ENCODE measurements at places on chromosomes 16 and 17.

DNA sequence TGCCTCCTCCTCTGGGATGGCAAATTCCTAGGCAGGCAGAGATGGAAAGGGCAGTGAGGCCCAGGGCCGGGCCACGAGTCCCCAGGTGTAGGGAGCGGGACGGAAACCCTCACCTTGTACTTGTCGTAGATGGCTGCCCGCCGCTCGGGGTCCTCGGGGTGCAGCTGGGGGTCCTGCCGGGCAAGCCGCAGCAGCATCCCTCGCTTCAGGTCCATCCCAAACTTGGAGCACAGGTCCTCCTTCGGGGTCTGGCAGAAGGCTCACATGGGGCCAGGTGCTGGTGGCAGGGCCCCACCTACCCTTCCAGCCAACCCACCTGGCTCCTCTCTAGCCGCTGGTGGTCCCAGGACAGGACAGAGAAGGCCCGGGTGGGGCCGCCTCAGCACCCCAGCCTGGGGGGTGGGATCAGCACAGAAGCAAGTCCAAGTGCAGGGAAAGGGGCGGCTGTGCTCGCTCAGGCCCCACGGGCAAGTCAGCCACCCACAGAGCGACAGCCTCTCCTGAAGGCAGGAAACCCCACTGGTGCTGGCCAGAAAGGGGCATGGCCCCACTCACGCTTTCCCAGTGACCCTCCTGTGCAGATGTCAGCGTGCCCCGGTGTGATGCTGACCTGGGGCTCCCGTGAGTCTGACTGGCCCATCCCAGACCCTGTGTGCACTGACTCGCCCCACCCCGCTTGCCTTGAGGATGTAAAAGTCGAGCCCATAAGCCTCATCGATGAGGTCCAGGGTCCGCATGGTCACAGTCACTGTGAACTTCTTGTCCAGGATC, 1.8 kb downstream of the MRPL28 start:
- no peak for DNase-seq

GRCh38 chr16:50478773-50479149, 69.4 kb upstream of the NKD1 start:
- no peak for DNase-seq

DNA sequence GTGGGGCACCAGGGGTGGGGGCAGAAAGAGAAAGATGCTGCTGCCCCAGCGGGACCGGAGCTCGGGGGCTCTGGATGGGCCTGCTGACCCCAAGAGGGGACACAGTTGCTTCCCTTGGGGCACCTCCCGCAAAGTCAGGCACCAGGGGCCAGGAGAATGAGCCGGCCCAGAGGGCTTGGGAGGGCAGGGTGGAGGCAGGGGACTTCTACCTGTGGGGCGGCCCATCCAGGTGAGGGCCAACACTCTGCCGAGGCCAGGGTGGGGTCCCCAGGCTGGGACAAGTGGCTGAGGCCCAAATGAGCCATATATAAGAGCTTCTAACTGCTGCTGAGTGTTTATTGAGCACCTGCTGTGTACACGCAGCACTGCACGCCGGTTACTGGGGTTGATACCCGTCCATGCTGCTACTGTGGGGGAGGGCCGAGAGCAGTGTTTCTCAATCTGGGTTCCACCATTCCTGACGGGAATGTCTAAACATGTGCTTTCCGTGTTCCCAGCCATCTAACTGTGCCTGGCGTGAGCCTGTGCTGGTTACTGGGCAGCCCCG, 211.7 kb upstream of the GSE1 start:
- DNase-seq = no peak

GRCh38 chr16:89536886-89537548, 23.5 kb upstream of the RPL13 start:
- DNase-seq = no peak

DNA sequence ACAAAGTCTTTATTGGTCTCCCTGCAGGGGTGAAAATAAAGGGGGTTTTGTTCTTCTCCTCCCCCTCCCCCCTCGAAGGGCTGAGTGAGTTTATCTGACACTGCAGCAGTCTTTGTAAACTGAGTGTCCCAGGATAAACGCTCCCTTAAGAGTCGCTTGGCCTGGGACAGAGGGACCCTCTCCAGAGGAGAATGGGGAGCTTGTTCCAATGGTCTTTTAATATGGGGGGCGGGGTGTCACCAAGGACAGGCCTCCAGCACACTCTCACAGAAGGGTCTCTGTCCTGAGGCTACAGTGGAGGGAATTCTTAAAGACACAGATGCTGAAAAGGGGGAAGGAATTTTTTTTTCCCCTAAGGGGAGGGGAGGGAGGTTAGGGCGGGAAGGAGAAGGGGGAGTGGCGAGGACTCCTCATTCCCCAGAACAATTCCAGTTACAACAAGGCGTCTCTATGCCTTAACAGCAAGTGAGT, 455.5 kb downstream of the SOX9 start:
- no peak for DNase-seq

- no peak for DNase-seq
These were observed 678 bp downstream of the MGAT5B start for GRCh38 chr17:76868669-76869495.

DNA sequence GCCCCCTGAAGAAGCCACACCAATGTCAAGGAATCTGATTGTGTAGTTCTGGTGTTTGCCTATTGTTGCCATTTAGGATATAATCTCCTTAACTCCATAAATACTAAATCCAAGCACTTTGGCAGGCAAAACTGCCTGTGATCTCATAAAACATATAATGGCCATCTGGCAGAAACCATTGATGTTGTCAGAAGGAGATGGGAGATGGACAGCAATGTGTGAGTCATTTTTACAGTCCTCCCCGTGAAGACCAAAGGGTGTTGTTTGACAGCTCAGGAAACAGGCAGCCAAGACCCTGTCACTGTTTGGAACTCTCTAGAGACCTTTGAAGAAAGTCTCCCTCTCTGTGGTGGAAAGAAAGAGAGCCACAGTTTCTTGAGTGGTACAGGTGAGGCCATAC, 454.1 kb downstream of the HS3ST3B1 start:
- no peak for DNase-seq

DNA sequence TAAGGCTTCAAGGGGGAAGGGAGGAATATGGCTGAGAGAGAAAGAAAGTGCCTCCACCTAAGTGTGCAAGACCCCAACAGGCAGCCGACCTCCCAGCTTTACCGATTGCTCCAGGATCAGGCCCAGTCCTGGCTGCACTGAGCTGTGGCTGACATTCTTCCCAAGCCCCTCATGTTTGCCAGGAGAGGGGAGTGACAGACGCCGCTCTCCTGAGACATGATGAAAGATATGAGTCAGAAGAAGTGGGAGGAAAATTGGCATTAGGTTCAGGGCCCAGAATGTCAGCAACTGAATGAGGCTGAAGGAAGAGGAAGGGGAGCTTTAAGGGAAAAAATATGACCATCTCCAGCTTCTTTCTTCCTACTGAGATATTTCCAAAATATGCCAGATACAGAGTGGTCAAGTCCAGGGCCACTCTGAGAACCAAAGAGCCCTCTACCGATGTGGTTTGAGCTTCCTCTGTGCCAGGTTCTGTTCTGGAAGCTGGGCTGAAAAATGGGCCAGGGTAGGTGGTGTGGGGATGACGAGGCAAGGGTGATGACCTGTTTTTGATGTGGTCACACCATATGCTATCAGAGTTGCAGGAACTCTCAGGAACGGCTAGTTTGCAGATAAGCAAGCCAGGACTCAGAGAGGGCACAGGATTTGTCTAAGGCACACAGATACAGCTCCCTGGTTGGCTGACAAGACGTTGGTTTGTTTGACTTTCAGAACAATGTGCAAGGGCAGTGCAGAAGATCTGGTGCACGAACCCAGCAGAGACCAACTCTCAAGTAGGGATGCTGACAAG, 176.7 kb downstream of the SOX9 start:
- no peak for DNase-seq

- DNase-seq = no peak
These were observed 5.9 kb upstream of the CCL22 start for GRCh38 chr16:57352636-57353047.

GRCh38 chr16:79691007-79691406, 90.5 kb upstream of the MAF start:
- DNase-seq = no peak

GRCh38 chr16:1560866-1561265, 27.4 kb downstream of the TMEM204 start:
- DNase-seq = no peak

DNA sequence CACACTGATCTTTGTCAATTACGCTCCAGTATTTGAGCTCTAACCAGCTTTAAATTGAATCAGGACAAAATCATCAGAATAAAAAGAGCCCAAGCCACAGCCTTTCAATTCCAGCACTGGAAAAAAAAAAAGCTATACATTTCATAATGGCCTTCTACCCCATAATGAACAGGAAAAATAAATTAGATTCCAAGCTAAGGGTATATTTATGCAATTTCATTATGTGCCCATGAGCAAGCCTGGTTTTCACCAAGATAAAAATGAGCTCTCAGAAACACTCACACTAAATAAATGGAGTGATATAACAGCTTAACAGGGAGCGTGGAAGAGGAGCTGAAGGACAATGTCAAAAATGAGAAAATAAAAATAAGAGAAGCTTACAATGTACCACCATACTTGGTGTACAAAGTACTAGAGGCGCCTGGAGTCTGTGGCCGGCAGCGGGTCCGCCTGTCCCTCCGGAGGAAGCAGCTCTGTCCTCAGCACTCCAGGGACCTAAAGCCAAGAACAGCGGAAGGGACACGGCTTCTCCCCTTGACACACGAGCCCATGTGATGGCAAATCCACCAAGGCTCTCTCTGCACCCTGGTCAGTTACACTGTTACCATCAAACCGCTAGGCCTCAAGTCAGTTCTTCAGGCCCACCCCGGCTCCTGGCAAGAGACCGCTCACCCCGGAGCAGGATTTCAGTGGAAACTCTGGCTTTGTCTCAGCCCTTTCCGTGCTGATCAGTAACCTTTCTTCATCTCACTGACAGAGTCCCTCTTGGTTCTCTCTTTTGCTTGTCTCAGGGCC, 69.6 kb downstream of the RBFOX3 start:
- no peak for DNase-seq

DNA sequence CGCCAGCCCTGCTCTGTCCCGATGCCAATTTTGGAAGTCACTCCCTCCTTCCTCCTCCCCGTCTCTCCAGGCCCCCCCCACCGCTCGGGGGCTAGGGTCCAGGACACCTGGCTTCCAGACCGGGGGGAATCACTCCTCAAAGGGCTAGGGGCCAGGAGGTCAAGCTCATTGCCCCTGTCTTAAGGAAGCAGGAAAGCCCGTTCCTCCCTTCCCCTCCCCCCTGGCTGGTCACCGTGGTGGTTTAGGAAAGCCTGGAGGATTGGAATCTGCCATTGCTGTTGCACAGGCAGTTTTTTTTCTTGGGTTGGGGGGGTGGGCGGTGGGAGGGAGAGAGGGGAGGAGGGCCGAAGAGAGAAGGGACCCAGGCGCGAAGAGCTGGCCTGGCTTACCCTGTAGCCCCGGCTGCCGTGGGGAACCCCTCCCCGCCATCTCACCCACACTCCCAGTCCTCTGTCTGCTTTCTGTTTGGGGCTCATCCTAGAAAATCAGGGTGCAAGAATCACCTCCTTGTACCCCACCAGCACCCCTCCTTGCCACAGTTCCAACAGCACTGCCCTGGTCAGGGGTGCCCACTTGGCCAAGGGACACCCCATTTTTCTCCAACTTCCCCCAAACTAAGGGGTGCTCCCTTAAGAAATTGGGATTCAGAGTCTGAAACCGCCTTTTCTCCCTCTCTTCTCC, 2.9 kb upstream of the BCL6B start:
- no peak for DNase-seq

GRCh38 chr16:56988161-56988947, 1.0 kb upstream of the NLRC5 start:
- DNase-seq = no peak

GRCh38 chr16:88977018-88977811, at the start of gene CBFA2T3:
Gene CBFA2T3 (minus strand): TSS chr16:88977207. CDS start chr16:88976807, 400 bp downstream.
- no peak for DNase-seq

DNA sequence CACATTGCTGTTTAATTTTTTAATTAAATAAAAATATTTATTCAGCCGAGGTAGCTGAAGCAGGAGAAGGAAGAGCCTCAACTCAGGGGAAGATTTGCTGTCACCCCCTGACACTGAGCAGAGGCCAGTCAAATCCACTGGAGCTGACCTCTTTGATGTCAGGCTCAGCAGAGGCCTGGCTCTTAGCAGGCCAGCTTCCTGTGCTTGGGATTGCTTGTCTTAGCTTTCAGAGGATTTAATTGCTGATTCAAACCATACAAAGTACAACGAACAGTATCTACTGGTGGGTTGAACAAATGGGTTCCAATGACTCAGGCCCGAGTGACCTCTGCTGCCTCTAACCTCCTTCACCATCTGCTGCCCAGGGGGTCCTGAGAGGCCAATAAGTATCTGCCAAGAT, 417.0 kb upstream of the HSBP1 start:
- no peak for DNase-seq

GRCh38 chr16:81831722-81832126, 52.6 kb downstream of the PLCG2 start:
- no peak for DNase-seq

- no peak for DNase-seq
These were observed 14.2 kb downstream of the KIF1C start for GRCh38 chr17:5011928-5012327.

DNA sequence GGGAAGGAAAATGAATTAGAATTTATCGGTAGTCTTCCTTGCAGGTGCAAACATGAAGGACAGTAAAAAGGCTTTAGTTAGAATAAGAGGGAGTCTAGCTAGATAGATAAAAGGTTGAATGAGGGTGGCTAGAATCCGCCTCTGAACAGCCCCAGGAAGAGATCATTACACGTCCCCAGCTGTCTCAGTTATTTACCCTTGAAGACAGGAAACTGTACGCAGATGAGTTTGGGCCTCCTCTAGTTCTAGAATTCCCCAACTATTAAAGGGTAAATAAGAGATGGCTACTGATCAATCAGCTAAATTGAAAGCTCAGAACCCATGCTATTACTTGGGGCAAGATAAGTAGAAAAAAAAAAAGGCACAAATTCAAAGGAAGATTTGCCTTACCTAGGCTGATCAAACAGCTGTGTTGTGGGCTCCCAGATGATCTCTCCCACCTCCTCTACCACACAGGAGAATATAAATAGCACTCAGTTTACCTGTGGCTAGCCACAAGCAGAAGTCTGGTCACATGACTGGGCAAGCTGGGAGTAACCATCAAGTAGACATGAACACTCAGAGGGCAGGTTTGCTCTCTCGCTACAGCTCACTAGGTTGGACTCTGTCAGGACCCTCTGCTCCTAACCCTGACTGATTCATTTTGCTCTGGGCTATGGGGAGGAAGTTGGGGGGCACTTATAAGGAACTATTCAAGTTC, 17.0 kb downstream of the FAM117A start:
- no peak for DNase-seq

All from NCI-H1417 treated with DMSO at 0.1 percent for 48 hours (cell line).